Stimulated activated CD8-positive, alpha-beta memory T cell treated with anti-CD3 and anti-CD28 coated beads, Interleukin-2, amount 100 ng/mL, for 1 hour (primary cell): ENCODE measurements at places on chromosomes 4 and X.

DNA sequence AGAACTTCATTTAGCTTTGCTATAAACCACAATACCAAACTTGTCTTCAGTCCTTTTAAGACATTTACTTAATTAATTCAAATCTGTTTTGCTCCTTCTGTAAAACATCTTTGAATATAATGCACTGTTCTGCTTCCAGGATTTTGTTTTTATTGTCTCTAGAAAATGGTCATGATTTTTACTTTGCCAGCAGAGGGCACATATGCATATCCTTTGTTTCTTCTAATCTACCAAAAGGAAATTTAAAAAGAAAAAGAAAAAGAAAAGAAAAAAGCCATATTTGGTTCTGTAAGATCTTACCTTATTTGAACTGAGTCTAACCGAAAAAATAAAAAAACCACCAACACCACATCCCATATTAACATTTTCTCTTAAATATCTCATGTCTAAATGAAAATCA lies 101.9 kb upstream of the CCSER1 start:
- no peak for DNase-seq

DNA sequence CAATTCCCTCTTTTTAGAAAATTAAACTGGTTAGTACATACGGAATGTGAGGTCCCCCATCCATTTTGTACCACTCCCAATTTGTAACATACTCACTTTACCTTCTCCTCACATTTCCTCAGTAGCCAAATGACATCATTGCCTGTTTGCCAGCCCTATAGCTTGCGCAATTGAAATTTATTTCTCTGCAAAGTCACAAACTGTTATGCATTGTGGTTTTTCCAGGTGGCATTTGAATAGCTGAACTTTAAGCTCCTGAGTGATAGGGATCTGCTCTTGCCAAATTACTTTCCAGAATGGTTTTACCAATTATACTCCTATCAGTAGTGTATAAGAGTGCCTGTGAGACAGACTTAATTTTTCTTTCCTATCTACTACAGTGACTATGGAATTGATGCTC lies 7.7 kb downstream of the COL4A5 start:
- DNase-seq = no peak

- DNase-seq = no peak
Observed at GRCh38 chr4:66266035-66266434, 595.7 kb upstream of the EPHA5 start.

- no peak for DNase-seq
Observed at GRCh38 chr4:16865209-16865896, 33.1 kb downstream of the LDB2 start.

- DNase-seq = no peak
Observed at GRCh38 chrX:74540635-74541249, 73.7 kb downstream of the RLIM start.

GRCh38 chr4:2799224-2799911 lies 6.5 kb downstream of the SH3BP2 start:
- no peak for DNase-seq

DNA sequence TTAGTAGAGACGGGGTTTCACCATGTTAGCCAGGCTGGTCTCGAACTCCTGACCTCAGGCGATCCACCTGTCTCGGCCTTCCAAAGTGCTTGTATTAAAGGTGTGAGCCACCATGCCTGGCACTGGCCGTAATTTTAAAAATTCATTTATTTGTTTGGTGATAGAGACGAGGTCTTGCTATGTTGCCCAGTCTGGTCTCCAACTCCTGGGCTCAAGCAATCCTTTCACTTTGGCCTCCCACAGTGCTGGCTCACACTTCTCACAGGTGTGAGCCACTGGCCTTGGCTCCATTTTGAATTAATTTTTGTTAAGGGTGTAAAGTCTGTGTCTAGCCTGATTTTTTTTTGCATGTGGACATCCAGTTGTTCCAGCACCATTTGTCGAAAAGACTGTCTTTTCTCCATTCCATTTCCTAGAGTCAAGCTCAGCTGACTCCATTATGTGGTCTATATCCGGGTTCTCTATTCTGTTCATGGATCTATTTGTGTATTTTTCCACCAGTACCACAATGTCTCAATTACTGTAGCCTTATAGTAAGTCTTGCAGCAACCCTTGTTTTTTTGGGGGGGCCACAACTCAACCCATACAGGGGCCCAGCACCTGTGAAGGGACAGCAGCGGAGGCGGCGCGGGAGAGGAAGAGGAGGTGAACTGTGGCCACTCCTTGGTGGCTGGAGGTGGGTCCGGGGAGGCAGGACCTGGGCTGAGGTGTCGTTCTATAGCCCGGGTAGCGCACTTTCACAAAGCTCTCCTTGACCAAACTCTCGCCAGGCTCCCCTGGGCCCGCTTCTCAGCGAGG lies 1.5 kb upstream of the NSD2 start:
- DNase-seq = no peak

- DNase-seq = peak; percentile 13
Observed at GRCh38 chr4:186192066-186192612, 772 bp downstream of the CYP4V2 start.

DNA sequence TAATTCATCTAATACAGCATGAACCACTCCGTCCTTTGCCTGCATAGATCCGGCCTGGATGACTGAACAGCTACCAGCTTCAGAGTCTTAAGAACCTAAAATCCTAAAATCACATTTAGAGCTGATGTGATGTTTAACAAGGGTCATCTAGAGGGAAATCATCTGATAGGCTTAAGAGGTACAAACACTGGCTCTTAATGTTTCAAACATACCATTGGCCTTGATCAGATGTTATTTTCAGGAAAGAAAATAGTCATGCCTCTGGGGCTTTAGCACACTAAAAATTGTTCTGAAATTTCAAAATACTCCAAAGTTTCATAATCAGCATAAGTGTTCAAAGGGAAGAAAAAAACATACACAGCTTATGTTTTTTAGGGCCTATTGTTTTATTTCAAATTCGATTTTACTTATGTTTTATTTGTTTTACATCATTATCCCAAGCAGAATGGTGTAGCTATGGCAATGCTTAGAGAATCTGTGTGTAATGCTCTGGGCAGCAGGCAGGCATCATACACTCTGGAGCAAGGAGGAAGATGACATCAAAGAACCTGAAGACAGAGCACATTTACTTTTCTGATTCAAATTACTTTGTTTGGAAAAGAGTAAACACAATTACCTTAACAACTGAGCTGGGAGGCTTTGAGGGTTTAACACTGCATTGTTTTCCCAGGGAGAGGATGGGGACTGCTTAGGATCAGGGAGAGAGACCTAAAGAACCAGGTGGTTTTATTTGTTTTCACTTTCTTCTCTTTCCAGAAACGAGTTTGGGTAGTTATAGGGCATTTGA lies 25.3 kb upstream of the LEF1 start:
- DNase-seq = no peak

- DNase-seq = no peak
Observed at GRCh38 chr4:99633772-99634171, 23.9 kb downstream of the C4orf54 start.

DNA sequence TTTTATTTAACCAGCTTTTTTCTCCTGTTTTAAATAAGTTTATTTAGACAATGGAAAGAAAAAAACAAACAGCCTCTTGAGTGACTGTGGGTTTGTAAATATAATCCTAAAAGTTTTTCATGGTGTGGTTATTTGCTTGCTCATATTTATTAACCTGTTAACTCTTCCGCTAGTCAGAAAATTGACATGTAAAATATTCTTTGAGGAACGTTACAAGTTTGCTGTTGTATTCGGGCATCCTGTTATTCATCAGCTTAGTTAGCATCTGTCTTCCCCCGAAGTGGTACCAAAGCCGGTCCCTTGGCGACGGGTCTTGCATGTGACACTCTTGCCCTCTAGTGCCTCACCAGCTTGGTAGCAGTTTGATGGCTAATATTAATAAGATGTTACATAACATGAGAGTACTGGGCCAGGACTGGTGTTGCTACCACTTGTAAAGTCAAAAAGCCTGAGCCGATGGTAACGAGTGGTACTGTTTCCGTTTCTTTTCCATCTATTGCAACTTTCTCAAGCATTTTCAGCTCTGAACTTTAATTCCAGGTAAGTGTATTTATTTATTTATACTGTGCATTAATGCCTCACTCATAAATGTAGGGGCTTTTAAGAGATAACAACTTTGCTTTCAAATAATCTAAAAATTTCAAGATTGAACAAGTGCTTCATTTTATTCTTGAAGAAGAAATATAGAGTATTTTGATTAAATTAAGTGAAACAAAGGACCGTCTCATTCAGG lies at the start of gene NDST3:
Gene NDST3 (plus strand): TSS at position 434 of the 733 bp plus-strand sequence. CDS start 19,425 bp downstream, outside the sequence.
- no peak for DNase-seq

GRCh38 chrX:154356596-154356995 lies 17.8 kb downstream of the FLNA start:
- no peak for DNase-seq

DNA sequence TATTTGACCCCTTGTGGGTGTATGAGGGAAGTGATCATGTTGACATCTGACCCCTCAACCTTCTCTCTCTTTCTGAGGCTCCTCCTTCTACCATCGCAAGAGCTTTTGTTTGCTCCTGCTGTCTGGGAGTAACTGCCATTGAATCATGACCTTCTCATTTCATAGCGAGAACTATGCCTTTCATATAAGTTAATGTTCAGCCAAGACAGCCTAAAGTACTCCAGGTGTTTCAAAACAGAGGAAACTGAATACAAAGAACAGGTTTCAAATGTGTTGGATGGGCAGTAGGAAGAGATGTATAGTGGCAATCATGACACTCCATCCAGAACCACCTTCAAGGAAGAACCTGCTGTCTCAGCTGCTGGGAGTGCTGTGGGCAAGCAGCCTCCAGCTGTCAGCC lies 403.1 kb downstream of the MID1IP1 start:
- DNase-seq = no peak

- no peak for DNase-seq
Observed at GRCh38 chr4:83369831-83370639, 35.4 kb upstream of the HPSE start.

- no peak for DNase-seq
Observed at GRCh38 chr4:46450556-46450955, 60.6 kb upstream of the GABRA2 start.

DNA sequence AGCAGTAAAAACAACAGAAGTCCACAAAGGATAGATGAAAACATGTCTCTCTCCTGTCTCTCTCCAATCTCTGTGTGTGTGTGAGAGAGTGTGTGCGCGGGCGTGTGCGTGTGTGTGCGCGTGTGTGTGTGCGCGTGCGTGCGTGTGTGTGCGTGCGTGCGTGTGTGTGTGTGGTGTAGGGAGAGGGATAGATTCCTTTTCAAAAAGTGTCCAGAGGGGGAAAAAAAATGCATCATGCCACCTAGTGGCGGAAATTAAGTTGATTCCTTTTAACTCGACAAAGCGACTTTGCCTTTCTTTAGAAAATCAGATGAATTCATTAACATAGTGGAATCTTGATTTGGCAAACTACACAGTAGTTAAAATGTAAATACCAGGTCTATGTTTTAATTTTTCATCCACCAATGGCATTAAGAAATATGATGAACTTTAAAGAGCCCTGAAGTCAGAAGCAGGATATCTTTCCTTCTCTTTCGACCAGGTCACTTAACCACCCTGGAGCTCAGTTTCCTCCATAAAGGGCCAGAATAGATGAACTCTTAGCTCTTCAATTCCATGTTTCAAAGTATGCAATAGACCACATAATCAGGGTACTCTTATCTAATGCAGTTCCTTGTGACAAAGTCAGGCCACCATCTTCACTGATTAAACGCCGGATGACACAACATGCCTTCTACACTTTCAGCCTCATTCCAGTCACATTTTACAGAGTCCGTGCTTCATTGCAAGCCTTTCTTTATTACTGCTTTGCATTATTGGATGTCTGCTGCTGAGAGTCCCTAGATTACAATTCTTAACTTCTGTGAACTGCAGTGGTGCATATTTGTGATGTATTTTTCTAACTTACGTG lies 162.8 kb downstream of the FBXO8 start:
- DNase-seq = no peak
